CD8-positive, alpha-beta memory T cell (primary cell): ENCODE measurements at places on chromosomes 3 and 15.

DNA sequence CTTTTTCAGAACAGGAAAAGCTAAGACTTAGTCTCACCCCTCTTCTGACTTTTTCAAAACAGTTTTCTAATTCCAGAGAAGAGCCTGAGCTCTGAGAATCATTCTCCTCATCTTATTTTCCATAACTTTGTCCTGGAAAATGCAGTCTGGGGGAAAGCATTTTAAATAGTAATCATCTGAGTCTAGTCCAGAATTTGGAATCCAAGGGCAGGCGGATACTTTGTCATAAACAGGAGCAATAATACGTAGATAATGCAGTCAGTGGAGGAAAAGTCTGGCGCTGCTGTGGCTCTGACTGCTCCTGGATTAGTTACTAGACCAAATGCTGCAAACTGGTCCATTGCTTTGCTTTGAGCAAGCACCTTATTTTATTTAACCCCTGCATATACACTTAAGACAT is 285.0 kb downstream of the THSD4 start:
- no peak for DNase-seq

DNA sequence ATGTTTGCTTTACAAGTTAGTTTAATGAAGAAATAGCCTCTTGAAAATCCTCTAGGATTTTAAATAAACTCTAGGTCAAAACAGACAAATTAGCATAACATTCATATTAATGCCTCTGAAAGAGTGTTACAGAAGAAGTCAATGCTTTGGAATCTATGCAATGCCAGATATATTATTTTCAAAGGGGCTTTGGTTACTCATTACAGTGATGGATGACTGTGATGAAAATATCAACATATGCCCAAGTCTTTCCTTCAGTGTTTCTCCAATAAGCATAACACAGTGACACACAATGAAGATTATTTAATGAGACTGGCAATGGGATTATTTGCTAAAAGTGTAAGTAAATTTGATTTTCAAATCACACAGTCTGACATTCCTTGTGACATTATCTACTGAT is 1247.2 kb downstream of the ROBO2 start:
- DNase-seq = no peak

DNA sequence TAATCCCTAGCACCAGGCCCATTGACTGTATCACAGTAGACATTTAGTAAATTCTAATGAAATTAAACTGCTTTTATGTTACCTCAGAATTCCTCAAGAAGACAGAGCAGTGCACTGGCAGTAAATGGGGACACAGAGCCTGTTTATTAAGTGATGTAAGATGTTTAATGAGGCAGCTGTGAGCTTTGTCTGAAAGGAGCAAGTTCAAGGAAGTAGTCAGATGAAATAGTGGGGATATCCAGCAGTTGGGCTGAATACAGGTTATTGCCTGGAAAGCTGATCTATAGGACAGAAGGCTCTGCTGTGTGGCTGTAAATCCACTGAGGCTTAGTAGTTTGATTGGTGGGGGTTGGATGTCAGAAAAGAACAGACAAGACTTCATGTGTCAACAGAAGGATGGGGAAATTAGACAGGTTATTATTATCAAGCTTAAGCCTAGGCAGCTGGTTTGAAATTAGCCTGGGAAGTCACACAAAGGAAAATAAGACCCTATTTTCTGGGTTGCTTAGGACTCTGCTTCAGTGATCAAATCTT is 62.2 kb downstream of the PFN2 start:
- no peak for DNase-seq

- DNase-seq = no peak
Measured at GRCh38 chr3:13506239-13506638, 26.1 kb downstream of the HDAC11 start.

DNA sequence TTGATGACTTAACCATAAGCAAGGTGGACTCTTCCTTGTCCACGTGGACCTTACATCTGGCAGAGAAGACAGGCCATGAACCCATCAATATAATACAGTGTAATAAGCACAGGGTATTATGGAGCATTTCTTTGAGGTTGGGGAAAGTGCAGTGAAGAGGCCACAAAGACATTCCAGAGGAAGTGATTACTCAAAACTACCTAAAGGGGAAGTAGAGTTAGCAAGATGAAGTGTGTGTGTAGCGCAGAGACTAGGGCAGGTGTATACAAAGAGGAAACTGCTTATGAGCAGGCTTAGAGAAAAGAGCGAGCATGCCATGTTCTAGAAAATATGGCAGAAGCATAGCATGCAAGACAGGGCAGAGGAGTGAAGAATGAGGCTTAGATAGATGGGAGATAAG is 17.9 kb downstream of the CP start:
- no peak for DNase-seq

GRCh38 chr3:119783883-119784282 is 2.0 kb downstream of the NR1I2 start:
- no peak for DNase-seq

DNA sequence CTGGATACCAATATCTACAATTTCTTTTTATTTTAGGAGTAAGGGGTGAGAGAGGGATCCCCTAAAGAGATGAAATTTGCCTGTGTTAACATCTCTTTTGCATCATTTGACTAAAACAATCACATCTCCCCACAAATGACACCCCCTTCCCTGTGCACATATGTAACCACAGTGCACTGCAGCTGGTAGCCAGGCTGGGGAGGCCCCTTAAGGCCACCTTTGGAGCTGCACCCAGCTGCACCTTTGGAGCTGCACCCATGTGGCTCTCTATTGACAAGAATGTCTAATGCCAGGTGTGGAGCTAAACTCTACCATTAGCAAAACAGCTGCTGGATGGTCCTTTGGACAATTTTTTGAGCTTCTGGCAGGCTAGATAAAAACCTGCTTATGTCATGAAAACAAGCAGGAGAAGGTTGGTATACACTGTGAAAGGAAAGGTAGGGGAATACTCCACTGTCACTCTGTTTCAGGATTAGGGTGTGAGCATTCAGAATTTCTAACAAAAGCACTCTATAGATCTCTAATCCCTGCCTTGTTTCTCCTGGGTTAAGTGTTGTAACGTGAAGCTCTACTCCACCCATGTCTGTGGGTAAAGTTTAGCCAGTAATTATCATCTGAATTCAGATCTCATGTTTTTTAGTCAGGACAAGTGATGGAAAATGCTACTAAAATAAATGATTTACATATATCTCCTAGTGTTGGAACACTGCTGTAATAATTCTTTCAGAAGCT is 52.1 kb downstream of the TFG start:
- DNase-seq = no peak

- no peak for DNase-seq
Measured at GRCh38 chr15:29337156-29337959, 67.7 kb upstream of the NSMCE3 start.
